ENCODE measurements at places on chromosomes 6 and 20. TPM values are rescaled to one million over a fixed set of nuclear protein-coding genes. Genes with fewer than 3 reads are reported as not detected.
A peak's percentile ranks its signal among the peaks of the same experiment; 100 is the strongest.

GRCh38 chr20:63628246-63628975 lies 1.5 kb upstream of the GMEB2 start:
- peak; percentile 73 for DNase-seq

GRCh38 chr6:143441680-143442545 lies 8.6 kb downstream of the ADAT2 start:
- no peak for DNase-seq

Gene PM20D2
- total RNA-seq: 17.5 TPM

Gene LAMA2
- total RNA-seq: 0.20 TPM

GRCh38 chr20:45258664-45259063 lies 4.3 kb upstream of the SLPI start:
- DNase-seq: no peak
